Tibial nerve (tissue), 4 donors: ENCODE measurements at places on chromosomes 5 and 9.

DNA sequence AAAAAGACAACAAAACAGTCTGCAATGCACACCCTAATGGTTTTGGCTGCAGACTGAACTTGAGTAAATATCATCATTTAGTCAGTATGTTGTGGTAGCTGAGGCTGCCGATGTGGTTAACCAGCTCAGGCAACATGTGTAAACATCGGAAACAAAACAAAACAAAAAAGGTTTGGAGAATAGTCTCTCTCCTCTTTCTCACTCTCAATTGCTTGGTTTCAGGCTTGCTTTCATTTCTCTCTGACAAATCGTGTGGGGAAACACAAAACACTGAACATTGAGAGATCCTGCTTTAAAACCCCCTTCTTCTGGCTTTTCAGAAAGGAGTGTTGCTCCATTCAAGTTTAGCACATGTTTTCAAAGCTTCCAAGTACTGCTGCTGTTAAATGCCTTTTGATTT, 453.3 kb downstream of the BNC2 start:
- DNase-seq: no peak

GRCh38 chr5:146698651-146699050, 179.9 kb downstream of the PPP2R2B start:
- DNase-seq: no peak

- no peak for DNase-seq
Measured at GRCh38 chr9:8823131-8823895, 1023.7 kb upstream of the DMAC1 start.

GRCh38 chr5:22473886-22474285, 379.3 kb downstream of the CDH12 start:
- DNase-seq: no peak

GRCh38 chr5:143882520-143882919, 70.6 kb downstream of the HMHB1 start:
- DNase-seq: no peak

GRCh38 chr9:98773721-98774120, 22.6 kb downstream of the ANKS6 start:
- no peak for DNase-seq

GRCh38 chr9:95627802-95628201, 111.0 kb upstream of the PTCH1 start:
- DNase-seq: no peak

DNA sequence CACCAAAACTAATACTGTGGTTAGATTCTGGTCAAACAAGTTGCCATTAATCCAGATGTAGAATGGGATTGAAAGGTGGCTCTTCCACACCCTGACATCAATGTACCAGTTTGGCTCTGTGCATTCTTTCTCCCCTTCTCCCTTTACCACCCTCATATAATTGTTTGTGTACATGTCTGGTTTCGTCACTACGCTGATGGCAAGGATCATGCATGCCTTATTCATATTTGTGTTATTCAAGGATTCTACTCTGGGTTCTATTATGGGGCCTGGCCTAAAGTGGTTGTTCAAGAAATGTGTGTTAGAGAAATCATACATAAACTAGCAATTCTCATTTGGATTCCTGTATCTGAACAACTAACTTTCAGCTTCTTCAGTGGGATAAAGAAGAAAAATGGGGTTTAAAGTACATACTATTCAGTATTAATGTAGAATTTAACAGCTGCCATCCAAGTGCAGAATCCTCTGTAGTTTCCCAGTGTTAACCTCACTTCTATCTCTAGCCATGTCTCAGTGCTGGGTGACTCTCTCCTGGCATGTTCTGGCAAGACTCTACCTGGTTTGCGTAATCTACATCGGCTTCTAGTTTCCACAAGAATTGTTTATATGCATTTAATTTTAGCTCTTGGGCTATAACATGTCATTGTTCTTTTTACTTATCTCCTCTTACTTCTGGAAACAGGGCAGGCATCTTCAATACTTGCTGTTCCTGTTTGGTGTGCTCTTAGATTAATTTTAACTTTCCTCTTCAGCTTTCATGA, 27.9 kb upstream of the CDKN2B start:
- DNase-seq: no peak

GRCh38 chr5:176611435-176611834, 1.5 kb upstream of the GPRIN1 start:
- peak; percentile 38 for DNase-seq

DNA sequence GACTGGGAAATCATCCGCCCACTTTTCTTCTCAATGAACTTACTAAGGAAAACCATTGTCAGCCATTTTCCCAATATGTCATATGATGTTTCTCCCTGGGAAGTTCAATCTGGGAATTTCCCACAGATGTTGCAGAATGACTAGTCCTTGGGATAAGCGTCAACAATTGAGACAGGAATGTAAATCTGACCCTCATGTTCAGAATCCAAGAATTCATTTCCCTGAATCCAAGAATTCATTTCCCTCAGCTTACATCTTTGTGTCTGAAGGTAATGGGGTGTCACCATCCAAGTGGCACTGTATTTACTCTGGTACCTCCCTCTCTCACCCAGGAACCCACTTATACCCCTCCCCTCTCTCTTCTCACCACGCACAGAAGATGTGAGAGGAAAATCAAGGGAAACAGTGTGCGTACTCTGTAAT, 7.4 kb downstream of the KLF9 start:
- DNase-seq: no peak

- DNase-seq: peak; percentile 53
Measured at GRCh38 chr9:92716557-92716956, 46.6 kb upstream of the IPPK start.

DNA sequence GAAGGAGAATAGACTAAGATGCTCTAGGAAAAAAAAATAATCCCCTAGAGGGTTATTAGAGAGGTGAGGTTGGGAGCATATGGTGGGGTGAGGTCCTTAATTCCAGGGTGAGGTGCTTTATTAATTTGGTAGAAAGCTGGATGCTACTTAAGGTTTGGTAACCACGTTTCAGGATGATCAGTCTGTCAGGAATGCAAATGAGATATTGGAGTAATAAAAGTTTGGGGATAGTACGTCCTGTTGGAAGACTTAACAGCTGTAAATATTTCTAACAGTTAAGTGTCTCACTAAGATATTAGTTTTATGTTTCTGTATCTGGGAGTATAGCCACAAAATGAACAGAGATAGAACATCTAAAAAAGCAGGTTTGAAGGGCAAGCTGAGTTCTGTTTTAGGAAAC, 578.9 kb downstream of the CETN3 start:
- no peak for DNase-seq

- no peak for DNase-seq
Measured at GRCh38 chr5:174693697-174694385, 30.5 kb upstream of the MSX2 start.

GRCh38 chr9:72581694-72582093, 60.3 kb downstream of the TMC1 start:
- DNase-seq: no peak

GRCh38 chr9:128805661-128806060, 12.6 kb upstream of the ENDOG start:
- no peak for DNase-seq

GRCh38 chr5:84028093-84028492, 307.4 kb upstream of the HAPLN1 start:
- no peak for DNase-seq

DNA sequence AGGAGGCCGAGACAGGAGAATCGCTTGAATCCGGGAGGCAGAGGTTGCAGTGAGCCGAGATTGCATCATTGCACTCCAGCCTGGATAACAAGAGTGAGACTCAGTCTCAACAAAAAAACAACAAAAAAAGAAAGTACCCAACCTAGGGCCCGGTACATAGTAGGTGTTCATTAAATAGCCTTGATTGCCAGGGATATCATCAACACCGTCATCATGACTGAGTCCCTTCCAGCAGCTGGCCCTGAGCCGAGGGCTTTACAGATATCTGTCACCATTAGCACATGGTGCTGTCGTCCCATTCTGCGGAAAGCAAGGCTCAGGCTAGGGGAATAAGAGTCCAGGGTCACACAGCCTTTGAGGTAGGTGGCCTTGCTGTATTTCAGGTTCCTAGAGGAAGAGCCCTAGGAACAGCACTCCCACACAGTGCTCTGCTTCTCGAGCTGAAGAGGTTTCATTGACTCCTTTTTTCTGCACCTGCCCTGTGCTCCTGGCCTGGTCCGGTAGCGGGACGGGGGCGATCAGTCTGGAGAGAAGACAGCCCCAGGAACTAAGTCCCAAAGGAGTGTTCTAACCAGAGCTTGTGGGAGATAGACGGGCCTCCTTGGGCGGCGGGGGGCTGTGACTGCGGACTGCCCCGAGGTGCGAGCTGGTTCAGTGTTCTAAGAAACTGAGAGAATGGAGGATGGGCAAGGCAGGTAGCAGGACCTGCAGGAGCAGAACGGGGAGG, 48.2 kb downstream of the CXXC5 start:
- DNase-seq: no peak

GRCh38 chr9:134721344-134721743, 79.7 kb downstream of the COL5A1 start:
- DNase-seq: no peak

DNA sequence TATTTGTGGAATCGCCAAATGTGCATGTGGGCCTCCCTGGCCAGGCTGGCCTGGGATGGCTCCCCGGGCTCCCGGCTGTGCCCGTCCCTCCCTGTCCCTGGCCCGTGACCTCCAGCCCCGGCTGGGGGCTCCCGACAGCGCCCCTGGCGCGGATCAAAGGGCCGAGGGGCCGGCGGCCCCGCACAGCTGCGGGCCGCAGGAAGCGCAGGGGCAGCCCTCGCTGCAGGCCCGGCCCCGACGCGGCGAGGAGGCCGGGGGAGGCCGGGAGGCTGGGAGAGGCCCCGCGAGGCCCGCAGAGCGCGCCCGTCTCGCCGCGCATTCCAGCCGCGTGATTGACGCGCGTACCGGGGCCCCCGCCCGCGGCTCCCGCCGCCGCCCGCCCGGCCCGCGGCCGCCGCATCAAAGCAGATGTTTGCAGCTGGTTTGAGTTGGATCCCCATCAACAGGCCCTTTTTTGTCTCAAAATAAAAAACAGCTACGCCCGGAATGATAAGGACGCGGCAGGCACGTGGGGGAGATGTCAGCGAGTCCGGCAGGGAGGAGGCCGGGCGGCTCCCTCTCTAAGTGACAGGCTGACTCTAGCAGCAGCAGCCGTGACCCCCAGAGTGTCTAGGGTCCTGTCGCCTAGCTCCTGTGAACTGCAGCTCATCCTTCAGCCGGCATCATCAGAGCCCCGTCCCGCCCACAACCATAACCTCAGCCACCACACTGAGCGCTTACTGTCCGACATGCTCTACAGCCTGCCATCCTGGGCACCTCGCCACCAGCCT, 69.4 kb downstream of the LMX1B start:
- no peak for DNase-seq

- no peak for DNase-seq
Measured at GRCh38 chr5:39531306-39531705, 106.5 kb upstream of the DAB2 start.

DNA sequence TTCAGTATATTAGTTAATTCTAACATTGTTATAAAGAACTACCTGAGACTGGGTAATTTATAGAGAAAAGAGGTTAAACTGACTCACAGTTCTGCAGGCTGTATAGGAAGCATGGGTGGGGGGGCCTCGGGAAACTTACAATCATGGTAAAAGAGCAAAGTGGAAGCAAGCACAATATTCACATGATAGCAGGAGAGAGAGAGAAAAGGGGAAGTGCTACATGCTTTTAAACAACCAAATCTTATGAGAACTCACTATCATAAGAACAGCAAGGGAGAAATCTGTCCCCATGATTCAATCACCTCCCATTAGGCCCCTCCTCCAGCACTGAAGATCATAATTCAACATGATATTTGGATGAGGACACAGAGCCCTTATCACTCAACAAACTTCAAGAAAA, 324.9 kb downstream of the ZNF608 start:
- DNase-seq: no peak

- peak; percentile 41 for DNase-seq
Measured at GRCh38 chr5:159262859-159263568, at the start of gene UBLCP1. Gene UBLCP1 (plus strand): TSS chr5:159263290. CDS start chr5:159268916, 5,626 bp downstream.

GRCh38 chr9:7828334-7828733, 28.8 kb upstream of the DMAC1 start:
- no peak for DNase-seq

GRCh38 chr5:111013011-111013410, 58.5 kb upstream of the TSLP start:
- no peak for DNase-seq
